ENCODE measurements at places on chromosomes 5 and 9.

- DNase-seq = no peak
These were observed 416.8 kb downstream of the IRX2 start for GRCh38 chr5:2334719-2335118.

DNA sequence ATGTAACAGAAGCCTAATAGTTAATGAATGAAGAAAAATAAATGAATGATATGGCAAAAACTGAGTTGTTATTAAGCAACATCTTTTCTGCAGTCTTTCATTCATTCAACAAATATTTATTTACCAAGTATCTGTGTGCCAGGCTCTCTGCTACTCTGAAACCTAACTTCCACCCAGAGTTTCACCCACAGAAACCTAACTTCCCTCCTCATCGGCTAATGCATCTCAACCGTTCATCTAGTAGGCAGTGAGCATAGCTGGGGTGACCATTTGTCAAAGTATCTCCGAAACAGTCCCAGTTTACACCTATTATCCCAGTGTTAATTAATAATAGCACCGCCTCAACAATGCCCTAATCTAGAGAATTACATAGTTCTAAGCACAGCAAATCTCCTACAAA lies 1.5 kb downstream of the TTC39B start:
- no peak for DNase-seq

DNA sequence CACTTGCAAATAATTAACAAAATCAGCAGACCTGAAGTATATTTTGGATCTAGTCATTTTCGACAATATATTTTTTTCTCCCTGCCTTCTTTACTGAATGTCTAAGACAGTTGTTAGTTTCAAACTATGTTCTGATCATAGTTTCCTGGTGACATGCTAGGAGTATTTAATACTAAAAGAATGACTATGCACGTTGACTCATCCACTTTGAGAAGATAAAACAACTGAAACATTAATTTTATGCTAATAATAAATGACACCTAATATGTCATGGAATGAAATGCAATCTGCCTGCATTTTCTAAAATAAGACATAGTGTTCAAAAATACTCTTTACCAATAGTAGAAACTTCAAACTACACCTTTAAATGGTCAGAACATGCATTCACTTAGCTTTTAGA lies 2123.7 kb upstream of the C9orf72 start:
- DNase-seq = no peak

DNA sequence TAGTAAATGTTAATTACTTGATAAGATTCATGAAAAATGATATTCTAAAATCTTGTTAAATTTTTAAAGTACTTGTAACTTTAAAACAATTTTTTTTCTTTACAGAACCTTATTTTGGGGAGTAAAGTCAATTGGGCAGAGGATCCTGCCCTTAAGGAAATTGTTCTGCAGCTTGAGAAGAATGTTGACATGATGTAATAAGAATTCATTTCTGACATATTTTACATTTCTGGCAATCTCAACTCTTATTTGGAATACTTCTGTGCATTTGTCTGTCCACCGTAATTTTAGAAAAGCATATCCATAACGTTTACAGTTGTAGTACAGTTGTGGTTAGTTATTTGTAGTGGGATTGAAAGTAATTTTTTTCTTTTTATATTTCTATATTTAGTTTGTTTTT lies 20.2 kb downstream of the CENPH start:
- DNase-seq = no peak

DNA sequence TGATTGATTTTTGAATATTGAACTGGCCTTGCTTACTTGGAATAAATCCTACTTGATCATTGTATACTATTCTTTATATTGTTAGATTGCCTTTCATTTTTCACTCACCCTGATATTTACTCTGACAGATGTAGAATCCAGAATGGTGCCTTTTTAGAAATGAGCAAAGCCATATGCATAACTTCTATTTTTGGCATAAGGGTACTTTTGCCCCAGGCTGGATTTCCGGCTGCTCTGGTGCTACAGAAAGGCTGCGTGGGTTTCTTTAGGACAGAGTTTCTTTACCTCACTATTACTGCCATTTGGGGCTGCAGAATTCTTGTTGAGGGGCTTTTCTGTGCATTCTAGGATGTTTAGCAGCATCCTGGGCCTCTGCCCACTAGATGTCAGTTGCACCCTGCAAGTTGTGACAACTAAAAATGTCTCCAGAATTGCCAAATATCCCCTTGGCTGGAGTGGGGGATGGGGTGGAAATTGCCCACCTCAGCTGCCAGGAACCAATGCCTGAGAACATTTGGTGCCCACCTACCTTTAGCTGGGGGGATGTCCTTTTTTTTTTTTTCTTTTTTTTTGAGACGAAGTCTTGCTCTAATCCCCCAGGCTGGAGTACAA lies 50.1 kb downstream of the SLC36A1 start:
- no peak for DNase-seq

GRCh38 chr9:114729706-114730105 lies 47.7 kb upstream of the TEX48 start:
- DNase-seq = no peak

GRCh38 chr9:5263351-5264218 lies 32.4 kb downstream of the INSL4 start:
- DNase-seq = no peak

DNA sequence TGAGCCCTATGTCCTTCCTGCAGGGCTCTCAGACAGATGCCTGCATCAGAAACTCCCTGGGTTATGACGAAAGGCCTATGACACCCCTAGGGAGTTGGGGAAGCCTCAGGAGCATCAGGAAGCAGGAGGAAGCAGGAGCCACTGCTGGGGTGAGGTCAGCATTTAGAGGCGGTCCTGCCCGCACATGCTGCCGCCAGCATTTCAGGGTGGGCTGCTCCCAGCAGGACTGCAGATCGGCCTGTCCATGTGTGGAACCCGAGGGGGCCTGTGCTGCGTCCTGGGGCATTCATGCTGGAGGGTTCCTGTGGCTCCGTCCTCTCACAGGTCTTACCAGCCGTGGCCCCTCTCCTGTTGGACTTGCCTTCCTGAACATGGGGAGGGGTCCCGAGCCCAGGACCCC lies 6.9 kb downstream of the NKD2 start:
- DNase-seq = no peak

DNA sequence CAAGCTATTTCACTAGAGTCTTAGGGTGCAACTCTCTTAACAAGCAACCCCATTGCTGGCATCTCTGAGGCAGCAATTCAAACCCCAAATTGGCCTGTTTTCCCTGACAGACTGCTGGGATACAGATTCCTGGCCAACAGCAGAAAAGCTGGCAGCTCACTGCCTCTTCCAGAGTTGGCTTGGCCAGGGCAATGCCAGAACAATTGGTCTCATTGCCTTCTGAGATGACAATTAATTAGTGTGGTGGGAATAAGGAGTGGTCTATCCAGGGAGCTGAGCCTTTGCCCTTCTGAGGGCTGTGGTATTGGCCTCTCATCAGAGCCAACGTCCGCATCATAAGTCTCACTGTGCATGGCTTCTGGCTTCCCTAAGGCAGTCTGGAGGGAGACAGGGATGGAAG lies 183.2 kb downstream of the GNAQ start:
- no peak for DNase-seq

DNA sequence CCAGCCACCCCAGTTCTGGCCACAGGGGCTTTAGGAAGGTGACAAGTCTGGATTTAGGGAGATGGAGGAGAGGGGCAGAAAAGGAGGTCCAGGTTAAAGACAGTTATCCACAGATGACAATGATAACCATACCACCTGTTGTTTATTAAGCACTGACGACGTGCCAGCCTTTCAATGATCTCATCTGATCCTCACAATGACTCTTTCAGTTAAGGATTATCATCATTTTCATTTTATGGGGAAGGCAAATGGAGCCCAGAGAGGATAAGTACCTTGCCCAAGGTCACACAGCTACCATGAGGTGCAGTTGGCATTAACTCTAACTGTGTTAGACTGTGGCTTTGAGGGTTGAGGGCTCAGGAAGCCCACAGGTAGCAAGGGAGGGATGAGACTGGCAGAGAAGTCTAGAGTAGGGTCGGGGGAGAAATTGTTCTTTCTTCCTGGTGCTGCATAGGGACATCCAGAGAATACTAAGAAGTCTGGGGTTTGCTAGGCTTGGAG lies 21.5 kb upstream of the JADE2 start:
- DNase-seq = no peak

DNA sequence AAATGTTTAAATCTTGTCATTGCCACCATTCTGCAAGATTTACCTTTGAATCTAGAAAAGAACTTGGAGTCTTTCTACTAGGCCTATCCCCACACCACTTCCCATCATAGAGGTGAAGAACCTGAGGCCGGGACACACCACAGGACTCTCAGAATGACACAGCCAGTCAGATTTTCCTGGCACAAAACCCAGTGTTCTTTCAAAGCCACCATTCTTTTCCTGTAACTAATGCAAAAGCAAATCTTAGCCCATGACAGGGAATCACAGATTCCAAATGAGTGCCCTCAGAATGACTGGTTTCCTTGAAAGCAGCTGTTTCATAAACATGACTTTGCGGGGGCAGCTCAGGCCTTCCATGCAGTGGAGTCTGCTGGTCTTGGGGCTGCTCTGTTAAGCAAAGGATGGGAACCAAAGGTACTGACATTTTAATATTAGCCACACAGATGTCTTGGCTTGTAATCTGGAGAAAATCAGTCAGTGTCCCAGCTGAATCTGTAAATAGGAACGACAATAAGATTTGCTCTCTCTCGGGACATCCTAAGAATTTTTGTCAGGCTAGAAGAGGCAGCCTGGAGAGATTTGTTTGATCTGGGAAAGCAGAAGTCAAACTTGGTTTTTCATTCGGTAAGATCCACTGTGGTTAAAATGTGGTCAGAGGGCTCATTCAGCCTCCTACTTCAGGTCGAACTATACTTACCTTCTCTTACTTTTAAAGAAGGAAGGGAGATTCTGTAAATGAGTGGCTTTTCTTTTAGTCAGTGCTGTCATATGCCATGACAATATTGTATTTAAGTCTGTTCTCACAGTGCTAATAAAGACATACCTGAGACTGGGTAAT lies 115.1 kb downstream of the PALM2AKAP2 start:
- no peak for DNase-seq

GRCh38 chr5:138972836-138973235 lies 97.7 kb upstream of the LRRTM2 start:
- DNase-seq = no peak

DNA sequence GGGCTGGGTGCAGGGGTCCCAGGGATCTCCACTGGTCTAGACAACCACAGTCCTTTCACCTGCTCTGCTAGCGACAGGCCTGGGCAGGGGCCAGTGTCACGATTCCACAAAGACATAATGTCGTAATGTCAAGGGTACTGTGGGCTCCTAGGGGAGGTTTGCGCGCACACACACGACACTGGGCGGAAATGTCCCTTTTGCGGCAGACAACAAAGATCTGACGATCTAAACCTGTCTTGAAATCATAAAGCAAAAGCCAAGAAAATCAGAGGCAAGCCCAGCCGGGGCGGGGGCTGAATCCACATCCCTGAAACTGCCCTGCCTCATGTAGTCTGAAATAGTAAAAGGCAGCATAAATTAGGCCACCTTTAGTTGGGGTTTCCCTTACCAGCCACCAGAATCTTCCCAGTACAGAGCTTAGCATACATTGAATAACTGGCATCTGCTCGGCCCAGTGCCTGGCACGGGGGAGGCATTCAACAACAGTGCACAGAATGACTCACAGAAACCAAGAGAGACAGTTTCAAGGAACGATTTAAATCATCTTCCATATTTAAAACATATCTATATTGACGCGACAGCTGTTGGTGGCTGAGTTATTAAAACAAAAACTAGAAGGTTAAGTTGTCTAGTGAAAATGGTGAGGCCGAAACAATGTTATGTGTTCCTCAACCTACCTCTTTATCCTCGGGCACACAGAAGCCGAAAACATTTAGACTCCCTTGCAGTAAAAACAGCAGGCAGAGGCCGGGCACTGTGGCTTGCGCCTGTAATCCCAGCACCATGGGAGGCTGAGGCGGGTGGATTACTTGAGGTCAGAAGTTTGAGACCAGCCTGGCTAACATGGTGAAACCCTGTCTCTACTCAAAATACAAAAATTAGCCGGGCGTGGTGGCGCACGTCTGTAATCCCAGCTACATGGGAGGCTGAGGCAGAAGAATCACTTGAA lies 151.0 kb downstream of the MYO10 start:
- no peak for DNase-seq
